ENCODE measurements at places on chromosomes 5 and 9. TPM values are rescaled to one million over a fixed set of nuclear protein-coding genes. Genes with fewer than 3 reads are reported as not detected.

The EPB41L4B gene
- 10.9 TPM for polyA plus RNA-seq

- H3K4me3 ChIP-seq: no peak overlapping the region
- H3K4me1 ChIP-seq: no peaks in the 10 kb centered on the region
- no peaks in the 10 kb centered on the region for H3K36me3 ChIP-seq
- H3K27me3 ChIP-seq: no peaks in the 10 kb centered on the region
- DNase-seq: no peak
These were observed 52.8 kb downstream of the GDA start for GRCh38 chr9:72202009-72202408.

GRCh38 chr9:133576875-133577736, 32.1 kb downstream of the FAM163B start:
- no peaks in the 10 kb centered on the region for H3K27me3 ChIP-seq
- peaks cover 19% of the 10 kb centered on the region for H3K4me1 ChIP-seq
- H3K27ac ChIP-seq: no peak overlapping the region
- peak; percentile 25 for DNase-seq
- no peaks in the 10 kb centered on the region for H3K36me3 ChIP-seq
- H3K4me3 ChIP-seq: no peak overlapping the region

GRCh38 chr9:121750715-121751623, 99.5 kb downstream of the DAB2IP start:
- DNase-seq: peak; percentile 93
- no peaks in the 10 kb centered on the region for H3K36me3 ChIP-seq
- peaks cover 94% of the 10 kb centered on the region for H3K4me1 ChIP-seq
- H3K27ac ChIP-seq: peak overlapping the region; percentile 95
- H3K4me3 ChIP-seq: no peak overlapping the region

- H3K27me3 ChIP-seq: no peaks in the 10 kb centered on the region
- H3K36me3 ChIP-seq: no peaks in the 10 kb centered on the region
- DNase-seq: no peak
- H3K4me1 ChIP-seq: no peaks in the 10 kb centered on the region
These were observed 762.3 kb downstream of the PRELID2 start for GRCh38 chr5:145072889-145073288.

- DNase-seq: no peak
- H3K4me1 ChIP-seq: no peaks in the 10 kb centered on the region
- no peak overlapping the region for H3K4me3 ChIP-seq
- H3K27me3 ChIP-seq: no peaks in the 10 kb centered on the region
These were observed 297.6 kb downstream of the BRINP1 start for GRCh38 chr9:119071636-119072035.

The ZNG1A gene
- polyA plus RNA-seq: 57.9 TPM

- DNase-seq: peak; percentile 32
- H3K27ac ChIP-seq: no peak overlapping the region
- no peaks in the 10 kb centered on the region for H3K36me3 ChIP-seq
- no peak overlapping the region for H3K4me3 ChIP-seq
- H3K4me1 ChIP-seq: no peaks in the 10 kb centered on the region
- no peaks in the 10 kb centered on the region for H3K27me3 ChIP-seq
These were observed 53.6 kb downstream of the ASS1 start for GRCh38 chr9:130498298-130498917.

- H3K27me3 ChIP-seq: no peaks in the 10 kb centered on the region
- H3K4me3 ChIP-seq: no peak overlapping the region
- H3K27ac ChIP-seq: no peak overlapping the region
- no peak for DNase-seq
These were observed 410.1 kb downstream of the MAT2B start for GRCh38 chr5:163915481-163915961.

DNA sequence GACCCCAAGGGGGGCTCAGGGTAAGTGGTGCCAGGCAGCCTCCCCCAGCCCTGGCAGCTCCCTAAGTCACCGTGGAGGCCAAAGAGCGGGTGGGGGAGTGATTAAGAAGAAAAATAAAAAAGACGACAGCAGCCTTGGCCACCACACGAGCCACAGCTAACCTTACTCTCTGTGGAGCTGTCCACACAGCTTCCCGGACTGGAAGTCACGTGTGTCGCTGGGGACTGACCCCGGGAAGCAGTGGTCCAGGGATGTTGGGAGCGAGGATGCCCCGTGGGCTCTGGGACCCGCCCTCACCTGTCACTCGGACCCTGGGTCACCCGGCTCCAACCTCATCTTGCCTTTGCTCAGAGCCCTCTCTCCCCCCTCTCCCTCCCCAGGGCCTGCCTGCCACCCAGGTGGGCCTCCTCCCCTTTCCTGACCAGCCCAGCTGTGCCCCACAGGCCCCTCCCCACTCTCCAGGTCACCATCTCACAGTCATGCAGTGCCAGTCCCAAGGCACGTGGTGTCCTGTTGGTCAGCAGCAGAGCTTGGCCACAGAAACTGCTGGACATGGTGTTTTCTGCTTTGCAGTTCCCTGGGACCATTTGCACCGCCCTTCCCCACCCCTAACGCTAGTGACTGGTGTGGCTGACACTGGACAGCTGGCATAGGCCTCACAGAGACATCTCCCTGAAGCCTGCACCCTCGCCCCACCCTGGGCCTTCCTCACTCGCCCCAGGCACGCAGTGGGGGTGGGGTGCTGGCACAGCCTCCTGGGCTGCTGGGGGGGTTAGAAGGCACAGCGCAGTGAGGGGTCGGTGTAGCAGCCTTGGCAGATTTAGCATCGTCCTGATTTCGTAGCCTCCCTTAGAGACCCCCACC, 9.8 kb upstream of the EXOC3 start:
- no peaks in the 10 kb centered on the region for H3K27me3 ChIP-seq
- no peak for DNase-seq
- no peak overlapping the region for H3K27ac ChIP-seq
- H3K4me1 ChIP-seq: no peaks in the 10 kb centered on the region
- H3K36me3 ChIP-seq: no peaks in the 10 kb centered on the region

DNA sequence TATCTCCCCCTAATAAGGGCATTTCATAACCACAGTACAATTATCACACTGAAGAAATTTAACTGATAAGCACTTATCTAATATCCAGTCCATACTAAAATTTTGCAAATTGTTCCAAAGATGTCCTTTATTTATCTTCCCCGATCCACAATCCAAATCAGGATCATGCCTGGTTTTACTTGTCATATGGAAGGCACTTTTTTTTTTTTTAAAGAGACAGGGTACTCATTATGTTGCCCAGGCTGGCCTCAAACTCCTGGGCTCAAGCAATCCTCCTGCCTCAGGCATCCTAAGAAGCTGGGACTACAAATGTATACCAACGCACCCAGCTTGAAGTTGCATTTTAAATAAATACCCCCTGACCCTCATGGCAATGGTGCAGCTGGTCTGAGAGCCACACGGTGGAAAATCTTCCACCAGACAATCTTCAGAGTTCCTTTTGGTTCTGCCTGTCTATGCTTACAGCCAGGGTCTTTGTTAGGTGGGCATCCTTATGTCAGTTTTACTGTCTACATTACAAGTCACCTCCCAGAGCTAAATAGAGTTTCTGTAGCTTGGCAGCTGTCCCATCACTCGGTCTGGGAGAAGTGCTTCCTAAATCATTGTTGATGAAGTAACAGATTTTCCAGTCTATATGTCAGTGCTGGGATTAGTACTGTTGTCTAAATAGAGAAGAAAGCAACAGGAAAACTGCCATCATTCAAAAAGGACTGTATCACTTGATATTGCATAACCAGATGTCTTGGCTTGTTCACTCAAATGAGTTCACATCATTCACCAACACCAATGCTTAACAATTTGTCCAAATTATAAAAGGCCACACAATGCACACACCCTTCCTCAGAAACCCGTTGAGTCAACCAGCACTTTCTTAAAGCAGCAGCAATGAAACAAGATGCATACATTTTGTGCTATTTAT, 26.4 kb downstream of the PTPN3 start:
- no peaks in the 10 kb centered on the region for H3K36me3 ChIP-seq

GRCh38 chr9:133684121-133684935, 48.2 kb downstream of the DBH start:
- no peak overlapping the region for H3K4me3 ChIP-seq
- H3K36me3 ChIP-seq: no peaks in the 10 kb centered on the region
- DNase-seq: no peak
- H3K27ac ChIP-seq: no peak overlapping the region

DNA sequence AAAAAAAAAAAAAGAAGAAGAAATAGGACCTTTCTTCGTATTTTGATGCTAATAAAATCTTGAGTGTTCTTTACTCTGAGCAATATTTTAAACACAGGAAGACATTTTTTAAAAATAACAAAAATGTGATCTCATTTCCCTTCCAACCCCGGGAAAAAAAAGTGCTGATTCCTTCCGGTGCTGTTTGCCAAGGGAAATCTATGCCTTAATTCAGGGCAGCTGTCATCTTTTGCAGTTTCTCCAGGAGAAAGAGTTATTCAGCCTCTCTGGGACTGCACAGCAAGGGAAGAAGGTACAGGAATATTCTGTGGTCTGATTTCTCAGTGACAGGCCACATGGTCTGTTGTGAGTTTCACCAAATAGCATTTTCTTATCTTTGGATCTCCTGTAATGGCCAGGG, 291.9 kb upstream of the IRX1 start:
- H3K36me3 ChIP-seq: no peaks in the 10 kb centered on the region
- no peak overlapping the region for H3K4me3 ChIP-seq
- DNase-seq: no peak
- no peaks in the 10 kb centered on the region for H3K27me3 ChIP-seq

The LEAP2 gene
- polyA plus RNA-seq: 3.6 TPM

- H3K4me3 ChIP-seq: no peak overlapping the region
- no peaks in the 10 kb centered on the region for H3K27me3 ChIP-seq
- H3K4me1 ChIP-seq: no peaks in the 10 kb centered on the region
- DNase-seq: no peak
- H3K27ac ChIP-seq: no peak overlapping the region
- H3K36me3 ChIP-seq: no peaks in the 10 kb centered on the region
These were observed 28.4 kb upstream of the CAST start for GRCh38 chr5:96633820-96634219.

The SHISAL2B gene
- not detected for polyA plus RNA-seq

The PRR16 gene
- 3.4 TPM for polyA plus RNA-seq

GRCh38 chr9:122780026-122780425, 8.7 kb upstream of the OR5C1 start:
- H3K4me3 ChIP-seq: no peak overlapping the region
- H3K36me3 ChIP-seq: no peaks in the 10 kb centered on the region
- no peak overlapping the region for H3K27ac ChIP-seq
- no peak for DNase-seq
- H3K27me3 ChIP-seq: no peaks in the 10 kb centered on the region
- H3K4me1 ChIP-seq: no peaks in the 10 kb centered on the region

DNA sequence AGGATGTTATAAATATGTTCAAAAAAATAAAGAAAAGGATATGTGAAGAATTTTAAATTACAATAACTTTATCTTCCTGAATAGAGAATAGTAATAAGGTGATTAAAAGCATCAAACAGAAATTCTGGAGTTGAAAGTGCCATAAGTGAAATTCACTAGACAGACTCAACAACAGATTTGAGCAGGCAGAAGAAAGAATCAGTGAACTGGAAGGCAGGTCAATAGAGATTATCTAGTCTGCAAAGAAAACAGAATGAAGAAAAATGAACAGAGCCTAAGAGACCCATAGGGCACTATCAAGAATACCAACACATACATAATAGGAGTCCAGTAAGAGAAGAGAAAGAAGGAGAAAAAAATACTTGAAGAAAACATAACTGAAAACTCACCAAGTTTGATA, 162.1 kb downstream of the ROR2 start:
- no peaks in the 10 kb centered on the region for H3K36me3 ChIP-seq
- DNase-seq: no peak
- no peak overlapping the region for H3K4me3 ChIP-seq
- H3K27me3 ChIP-seq: no peaks in the 10 kb centered on the region
- H3K4me1 ChIP-seq: no peaks in the 10 kb centered on the region
- H3K27ac ChIP-seq: no peak overlapping the region
